ENCODE measurements at places on chromosomes 7 and 10.

GRCh38 chr7:2452074-2452507 lies 24.1 kb downstream of the GRIFIN start:
- DNase-seq, result no peak

DNA sequence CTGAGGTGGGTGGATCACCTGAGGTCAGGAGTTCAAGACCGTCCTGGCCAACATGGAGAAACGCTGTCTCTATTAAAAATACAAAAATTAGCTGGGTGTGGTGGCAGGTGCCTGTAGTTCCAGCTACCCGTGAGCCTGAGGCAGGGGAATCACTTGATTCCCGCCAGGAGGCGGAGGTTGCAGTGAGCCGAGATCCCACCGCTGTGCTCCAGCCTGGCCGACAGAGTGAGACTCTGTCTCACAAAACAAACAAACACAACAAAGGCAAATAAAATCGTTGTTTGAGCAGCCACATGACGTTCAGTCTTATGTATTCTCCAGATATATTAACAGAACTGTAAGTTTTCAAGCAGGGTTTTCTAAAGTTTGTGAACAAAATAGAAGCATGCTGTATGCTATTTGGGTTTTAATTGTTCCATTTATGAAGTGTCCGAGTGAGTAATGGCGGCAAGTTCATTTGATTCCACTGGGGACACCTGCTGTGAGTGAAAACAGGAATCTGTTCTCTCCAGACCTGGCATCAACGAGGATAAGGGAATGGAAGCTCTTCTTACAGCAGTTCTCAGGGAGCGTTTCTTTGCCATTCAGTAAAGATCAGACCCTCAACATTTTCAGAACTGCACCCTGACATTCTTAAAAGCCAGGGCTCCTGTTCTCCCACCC lies 122.5 kb upstream of the PITRM1 start:
- DNase-seq, result no peak

DNA sequence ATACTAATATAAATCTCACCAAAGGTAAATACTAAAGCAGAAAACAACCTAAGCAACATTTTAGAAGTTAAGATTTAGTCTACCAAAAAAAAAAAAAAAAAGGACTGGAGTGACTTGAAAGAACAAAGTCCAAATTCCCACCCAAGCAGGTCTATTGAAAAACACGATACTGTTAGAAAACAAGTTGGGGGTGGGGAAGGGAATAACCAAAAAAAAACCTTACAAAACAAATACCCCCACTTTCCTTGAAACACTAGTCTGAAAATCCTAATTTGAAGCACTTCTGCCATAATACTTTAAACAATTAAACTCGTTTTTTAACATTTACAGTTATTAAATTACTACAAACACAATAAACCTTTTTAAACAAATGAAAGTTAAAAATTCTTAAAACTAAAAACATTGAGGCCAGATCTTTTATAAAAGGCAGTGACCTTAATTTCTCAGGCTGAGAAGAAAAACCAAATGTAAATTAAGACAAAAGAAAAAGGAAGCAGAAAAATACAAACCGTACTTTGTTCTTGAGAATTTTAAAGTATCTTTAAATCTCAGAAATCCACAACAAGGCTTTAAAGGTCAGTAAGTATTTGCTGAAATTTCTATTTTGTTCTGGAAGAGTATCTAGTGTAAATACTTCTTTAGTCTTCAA lies 135.1 kb downstream of the NRBF2 start:
- no peak for DNase-seq

DNA sequence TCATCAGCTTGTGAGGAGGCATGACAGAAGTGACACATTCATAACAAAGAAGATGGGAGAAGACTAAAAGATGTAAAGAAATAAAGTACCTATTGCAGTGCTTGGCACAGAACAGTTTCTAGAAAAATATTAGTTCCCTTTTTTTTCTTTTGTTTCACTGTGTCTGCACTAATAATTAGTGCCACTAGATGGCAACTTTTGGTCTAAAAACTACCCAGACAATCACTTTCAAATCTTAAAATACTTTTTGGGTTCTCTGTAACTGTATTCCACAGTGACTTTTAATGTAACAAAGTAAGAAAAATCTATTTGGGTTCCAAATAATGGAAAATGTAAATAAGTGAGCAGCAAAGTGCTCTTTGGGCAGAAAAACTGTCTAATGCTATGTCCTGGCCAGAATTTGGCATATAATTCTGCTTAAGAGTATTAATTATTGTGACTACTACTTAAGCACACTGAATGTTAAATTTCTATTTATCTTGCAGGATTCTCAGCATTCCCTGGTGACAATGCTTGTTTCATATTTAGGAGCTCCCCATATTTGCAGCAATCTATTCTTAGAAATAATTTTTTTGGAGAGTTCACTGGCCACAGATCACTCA lies 134.8 kb upstream of the KIF5B start:
- no peak for DNase-seq

DNA sequence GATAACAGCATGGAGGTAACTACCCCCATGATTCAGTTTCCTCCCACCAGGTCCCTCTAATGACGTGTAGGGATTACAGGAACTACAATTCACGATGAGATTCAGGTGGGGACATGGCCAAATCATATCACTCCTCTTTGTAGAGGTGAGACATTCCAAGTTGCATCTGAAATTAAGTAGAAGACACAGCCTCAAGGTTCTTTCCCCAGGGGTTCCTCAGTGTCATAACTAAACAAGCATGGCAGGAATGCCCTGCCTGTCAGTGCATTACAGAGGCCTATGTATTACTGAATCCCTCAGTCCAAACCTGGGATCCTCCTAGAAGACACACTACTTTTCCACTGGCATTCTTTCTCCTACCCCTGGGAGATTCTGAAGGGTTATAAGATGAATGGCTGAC lies 42.6 kb upstream of the WNT16 start:
- DNase-seq, result no peak

DNA sequence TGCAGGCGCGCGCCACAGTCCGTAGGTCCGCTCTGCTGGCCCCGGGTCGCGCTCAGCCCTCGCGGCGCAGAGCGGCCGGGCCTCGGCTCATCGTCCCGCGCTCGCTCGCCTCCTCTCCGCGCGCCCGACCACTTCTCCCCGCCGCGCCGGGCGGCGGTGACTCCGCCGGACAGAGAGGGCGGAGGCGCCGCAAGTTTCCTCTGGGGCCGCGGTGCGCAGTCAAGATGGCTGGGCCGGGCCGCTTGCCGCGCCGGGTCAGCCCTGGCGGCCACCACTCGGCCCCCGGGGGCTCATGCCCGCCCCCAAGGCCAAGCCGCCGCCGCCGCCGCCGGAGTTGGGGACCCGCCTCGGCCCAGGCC lies 441 bp downstream of the FZD8 start:
- DNase-seq, result no peak

DNA sequence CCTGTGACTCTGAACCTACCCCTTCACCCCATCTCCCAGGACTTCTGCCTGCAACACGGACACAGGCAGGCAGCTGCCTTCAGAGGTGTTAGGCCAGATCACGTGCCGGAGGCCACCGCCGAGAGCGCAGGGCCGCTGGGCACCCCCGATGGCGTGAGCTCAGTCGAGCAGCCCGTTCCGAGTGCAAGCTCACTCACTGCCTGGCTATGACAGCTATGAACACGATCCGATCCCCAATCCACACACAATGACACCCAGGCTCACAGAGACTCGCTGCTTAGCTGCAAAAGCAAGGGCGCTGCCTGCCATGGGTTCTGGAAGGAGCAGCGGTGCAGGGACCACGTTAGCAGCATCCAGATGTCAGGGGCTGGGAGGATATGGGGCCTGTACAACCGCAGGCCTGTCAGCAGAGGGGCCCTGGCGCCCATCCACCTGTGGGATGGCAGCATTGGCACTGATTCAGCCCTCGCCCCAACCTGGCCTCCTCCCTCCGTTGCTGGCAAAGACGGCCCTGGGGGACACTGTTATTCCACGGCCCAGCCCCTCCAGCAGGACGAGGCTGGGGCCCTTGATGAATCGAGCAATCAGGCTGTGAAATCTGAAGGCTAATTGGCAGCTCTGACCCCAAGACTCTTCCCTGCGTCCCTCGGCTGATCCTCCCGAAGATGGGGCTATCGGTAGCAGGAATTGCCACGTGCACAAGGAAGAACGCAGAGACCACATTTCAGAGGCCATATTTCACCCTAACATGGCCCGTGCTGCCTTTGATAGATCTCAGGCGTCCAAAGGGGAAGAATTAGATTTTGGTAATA lies 230.1 kb downstream of the ELFN1 start:
- no peak for DNase-seq

All from stimulated activated CD4-positive, alpha-beta T cell treated with anti-CD3 and anti-CD28 coated beads, Interleukin-15, amount 100 ng/mL, for 1 hour (primary cell).